ENCODE measurements at places on chromosomes 3 and 15.
A peak's percentile ranks its signal among the peaks of the same experiment; 100 is the strongest.

DNA sequence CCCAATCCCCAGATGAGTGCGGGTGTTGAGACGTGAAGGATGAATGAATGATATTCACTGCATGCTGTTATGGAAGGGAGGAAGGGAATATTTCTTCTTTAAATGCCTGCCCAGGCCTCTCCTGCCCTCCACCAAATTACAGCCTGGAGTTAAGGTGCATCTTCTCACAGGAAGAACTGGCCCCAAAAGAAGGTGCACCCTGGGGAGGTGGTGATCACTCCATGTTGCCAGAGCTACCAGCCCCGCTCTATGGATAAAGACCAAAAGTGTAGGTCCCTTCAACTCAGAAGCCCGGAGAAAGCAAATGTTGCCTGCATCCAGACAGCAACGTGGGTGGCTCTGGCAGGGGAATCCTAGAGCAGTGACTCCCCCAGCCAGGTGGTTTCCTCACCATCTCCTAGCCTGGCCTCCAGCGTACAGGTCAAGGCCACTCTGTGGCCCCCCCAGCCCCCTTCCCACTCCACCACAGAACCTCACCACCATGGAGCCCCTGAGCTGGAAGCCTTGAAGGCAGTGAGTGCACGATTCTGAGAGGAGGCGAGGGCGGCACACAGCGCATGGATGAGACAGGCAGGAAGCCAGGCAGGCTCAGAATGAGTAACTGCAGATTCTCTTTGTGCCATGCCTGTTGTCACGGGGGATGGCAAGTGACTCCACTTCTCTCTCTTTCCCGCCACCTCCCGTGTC, 3.5 kb upstream of the VIPR1 start:
- peak; percentile 24 for DNase-seq

DNA sequence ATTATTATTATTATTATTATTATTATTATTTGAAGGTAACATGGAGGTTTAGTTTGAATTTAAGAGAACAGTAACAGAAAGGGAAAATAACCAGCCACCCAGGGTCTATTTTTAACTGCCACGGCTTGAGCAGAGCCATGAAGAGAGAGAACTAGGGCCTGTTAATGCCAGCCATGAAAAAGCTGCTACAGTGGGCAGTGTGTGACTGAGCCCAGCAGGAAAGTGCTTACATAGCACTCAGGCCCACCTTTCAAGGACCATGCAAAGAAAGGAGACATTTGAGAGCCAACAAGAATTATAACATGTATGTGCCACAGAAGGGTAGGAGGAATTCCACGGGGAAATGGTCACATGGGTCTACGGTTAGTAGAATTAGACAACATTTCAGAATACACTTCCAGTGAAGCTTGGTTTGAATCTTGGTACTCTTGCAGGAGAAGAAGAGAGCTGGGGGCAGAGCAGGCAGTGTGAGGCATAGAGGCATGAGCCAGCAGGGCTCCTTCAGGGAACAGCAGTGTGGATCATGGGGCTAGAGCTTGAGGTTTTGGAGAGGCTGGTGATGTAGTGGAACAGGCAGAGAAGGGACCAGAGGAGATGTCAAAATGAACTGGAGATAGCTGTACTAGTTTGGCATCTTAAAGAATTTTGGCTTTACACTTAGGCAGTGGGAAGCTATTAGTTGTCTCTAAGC, 140.7 kb downstream of the CMSS1 start:
- DNase-seq: no peak

DNA sequence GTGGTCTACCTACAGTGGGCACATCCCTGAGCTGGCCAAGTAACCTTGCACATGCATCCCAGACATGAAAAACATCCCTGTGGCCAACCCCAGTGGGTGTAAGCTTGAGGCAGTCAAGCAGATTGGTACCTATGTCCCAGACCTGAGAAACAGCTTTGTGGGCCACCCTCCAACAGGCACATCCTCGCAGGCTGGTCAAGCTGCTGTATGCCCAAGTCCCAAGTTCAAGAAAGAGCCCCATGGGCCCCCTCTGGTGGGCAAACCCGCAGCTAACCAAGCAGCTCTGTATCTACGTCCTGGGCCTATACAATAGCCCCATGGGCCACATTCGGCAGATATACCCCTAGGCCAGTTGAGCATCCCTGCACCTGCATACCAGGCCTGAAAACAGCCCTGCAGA, 186.3 kb upstream of the GPR149 start:
- no peak for DNase-seq

- DNase-seq: no peak
These were observed 29.6 kb downstream of the LRRC3B start for GRCh38 chr3:26652164-26652563.

DNA sequence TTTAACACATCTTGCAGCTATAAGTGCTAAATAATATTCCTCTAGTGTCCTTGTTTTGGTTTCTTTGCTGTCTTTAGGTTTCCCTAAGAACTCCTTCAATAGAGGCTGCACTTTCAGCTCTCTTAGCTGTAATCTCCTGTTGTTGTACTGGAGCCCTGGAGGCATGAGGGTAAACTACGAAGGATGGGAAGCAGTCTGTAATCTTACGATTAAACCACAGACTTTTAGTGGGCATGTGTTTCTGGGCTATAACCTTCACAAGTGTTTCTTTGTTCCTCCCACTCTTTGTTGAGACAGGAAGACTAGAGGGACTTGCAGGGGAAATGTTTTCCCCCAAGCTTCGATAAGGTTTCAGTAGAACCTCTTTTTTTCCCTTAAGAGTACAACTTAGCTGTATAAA, 1058.1 kb downstream of the NSUN3 start:
- DNase-seq: no peak

GRCh38 chr3:29176501-29176900, 104.4 kb upstream of the RBMS3 start:
- no peak for DNase-seq

DNA sequence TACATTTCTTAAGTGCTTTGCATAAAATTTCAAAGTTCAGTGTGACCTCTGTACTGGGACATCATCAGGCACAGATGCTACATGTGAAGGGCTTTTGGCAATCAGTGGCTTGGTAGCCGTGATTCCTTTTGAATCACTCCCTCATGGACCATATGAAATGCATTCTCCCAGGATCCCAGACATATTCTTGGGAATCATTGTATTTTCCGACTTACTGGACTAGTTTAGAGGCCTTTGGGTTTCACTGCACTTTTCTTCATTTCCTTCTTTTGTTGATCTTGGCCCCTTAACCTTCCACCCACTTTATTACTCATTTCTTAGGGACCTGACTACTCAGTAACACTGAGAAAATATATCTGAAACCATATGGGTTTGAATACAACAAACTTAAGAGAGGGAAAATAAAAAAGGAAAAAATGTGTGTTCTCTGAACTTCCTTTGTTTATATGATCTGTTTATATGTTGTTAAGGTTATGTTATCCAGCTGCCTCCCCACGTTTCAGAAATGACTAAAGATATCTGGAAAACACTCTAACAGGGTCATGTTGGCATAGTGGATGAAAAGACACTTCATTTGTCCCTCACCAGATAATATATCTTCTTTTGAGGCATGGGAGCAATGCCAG, 35.1 kb downstream of the HMG20A start:
- DNase-seq: no peak

DNA sequence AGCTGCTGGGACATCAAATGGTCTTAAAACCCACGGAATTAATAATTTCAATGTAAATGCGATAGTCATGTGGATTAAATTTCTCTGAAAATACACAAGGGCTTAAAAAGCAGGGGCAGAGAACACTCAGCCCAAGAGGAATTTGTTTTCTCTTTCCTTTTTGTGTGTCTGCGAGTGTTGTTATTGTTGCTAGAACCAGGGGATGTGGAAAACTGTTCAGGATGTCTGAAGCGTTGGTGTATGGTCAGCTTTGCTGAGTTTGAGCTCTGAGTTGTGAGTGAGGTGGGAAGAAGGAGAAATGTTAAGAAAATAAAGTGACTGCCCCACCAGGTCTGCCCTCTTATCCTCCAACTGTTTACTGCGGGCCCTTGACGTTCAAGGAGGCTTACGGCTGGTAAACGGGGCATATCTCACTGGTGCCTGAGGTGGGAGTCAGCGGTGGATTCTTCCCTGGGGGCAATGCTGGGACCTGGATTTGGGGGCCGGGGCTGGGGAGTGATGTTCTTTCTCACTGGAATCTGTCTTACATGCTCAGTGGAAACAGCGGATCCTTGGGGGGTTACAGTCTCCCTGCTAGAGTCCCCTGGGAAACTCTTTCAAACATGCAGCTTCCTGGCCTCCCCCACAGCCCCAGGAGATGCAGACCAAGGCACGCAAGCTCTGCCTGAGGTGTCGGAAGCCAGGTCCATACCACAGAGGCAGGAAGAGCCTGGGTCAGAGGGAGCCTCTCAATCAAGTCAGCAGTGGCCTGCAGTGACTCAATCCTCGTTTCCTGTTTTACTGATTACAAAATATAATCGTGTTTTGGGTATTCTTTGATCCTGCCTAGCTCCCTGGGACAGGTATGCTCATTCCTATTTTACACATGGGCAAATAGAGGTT, 41.8 kb downstream of the ITGA11 start:
- DNase-seq: peak; percentile 44

DNA sequence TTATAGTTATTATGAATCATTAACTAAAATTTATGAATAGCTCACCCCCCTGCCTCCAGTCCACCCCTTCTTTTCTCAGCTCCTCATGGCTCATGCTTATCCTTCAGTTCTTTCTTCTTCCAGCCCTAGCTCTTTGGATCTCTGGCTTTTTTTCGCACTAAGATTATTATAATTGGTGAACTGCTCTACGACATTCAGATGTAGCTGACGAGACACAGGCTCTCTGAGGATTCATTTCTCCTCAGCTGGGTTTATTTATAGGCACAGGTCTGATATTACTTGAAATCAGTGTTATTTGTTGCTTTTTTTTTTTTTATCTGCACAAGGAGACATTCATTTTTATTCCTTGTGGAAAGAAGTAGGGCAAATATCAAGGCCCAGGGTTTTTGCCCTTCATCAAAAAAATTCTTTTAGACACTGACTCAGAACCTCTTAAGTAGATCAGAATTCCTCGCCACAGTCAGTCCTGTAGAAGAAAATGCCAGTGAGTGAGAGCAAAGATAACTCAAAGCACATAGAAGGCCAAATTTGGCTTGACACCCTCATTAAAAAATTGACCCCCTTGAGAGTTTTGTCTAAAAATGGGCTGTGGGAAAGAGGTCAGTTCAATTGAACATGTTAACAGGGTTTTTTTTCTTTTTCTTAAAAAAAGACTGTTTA, 106.6 kb downstream of the MYH15 start:
- DNase-seq: no peak

DNA sequence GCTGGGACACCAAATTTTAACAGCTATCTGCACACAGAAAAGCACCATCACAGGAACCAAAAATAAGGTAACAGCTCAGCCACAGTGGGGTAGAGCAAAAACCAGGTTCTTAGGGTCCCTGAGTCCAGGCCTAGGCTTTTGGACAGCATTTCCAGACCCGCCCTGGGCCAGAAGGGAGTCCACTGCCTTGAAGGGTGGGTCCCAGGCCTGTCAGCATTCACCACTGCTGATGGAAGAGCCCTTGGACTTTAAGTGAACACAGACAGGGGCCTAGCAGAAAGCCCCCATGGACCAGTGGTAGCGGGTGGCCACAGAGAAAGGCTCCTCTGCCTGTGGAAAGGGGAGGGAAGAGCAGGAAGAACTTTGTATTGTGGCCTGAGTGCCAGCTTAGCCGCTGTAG, 56.4 kb downstream of the PLCH1 start:
- no peak for DNase-seq

GRCh38 chr3:134406331-134407238, 32.3 kb upstream of the AMOTL2 start:
- DNase-seq: no peak

- DNase-seq: no peak
These were observed 276.0 kb downstream of the SV2B start for GRCh38 chr15:91376038-91376437.

DNA sequence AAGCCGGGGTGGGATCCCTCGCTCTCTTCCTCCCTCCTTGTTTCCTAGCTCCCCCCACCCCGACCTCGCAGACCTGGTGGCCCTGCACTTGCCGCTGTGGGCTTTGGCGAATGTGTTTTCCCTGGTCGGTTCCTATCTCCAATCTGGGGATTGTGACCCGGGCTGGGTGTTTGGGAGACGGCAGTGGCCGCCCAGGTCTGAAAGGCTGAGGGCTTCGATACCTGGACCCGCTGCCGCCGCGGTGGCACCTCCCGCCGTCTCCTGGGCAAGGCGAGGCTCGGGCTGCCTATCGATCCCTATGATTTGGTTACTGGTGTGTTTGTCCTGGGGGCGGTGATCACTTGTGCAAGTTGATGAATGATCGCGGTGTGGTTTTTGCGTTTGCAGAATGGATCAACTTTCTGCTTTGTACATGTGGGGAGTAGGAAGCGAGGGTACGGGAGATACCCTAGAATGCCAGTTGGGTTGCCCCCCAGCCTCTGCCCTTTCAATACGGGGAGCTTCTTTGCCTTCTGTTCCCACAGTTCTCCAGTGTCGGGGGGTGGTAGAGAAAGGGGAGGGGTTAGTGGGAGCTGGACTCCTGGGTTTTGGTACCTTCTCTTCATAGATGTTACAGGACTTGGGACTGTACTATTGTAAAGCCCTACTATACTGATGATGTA, 3.0 kb downstream of the BBX start:
- DNase-seq: peak; percentile 51

Measured in activated naive CD8-positive, alpha-beta T cell treated with anti-CD3 and anti-CD28 coated beads, Interleukin-2, amount 10 ng/mL, durations not matched to agents 7 days and 5 days (primary cell).